Smooth muscle cell of the umbilical artery (primary cell): ENCODE measurements at places on chromosomes 4 and X. TPM values are rescaled to one million over a fixed set of nuclear protein-coding genes. Genes with fewer than 3 reads are reported as not detected.

The S100G gene
- total RNA-seq = not detected in 2 replicates

The MRPL1 gene
- total RNA-seq = 24.3 and 24.8 TPM in 2 replicates

The HMX1 gene
- not detected in 2 replicates for total RNA-seq

The SRD5A3 gene
- 6.5 and 9.7 TPM in 2 replicates for total RNA-seq

The FGB gene
- total RNA-seq = not detected in 2 replicates

The LIMCH1 gene
- total RNA-seq = 151 and 156 TPM in 2 replicates
